Stimulated activated CD4-positive, alpha-beta T cell treated with anti-CD3 and anti-CD28 coated beads, TNF-alpha, amount 100 ng/mL, for 1 hour (primary cell): ENCODE measurements at places on chromosomes 5 and 9.

- DNase-seq, result no peak
These were observed 159.7 kb upstream of the VLDLR start for GRCh38 chr9:2461892-2462291.

GRCh38 chr5:153981905-153982605 is 56.7 kb downstream of the FAM114A2 start:
- DNase-seq, result no peak

GRCh38 chr5:14078716-14079115 is 64.4 kb upstream of the TRIO start:
- no peak for DNase-seq

DNA sequence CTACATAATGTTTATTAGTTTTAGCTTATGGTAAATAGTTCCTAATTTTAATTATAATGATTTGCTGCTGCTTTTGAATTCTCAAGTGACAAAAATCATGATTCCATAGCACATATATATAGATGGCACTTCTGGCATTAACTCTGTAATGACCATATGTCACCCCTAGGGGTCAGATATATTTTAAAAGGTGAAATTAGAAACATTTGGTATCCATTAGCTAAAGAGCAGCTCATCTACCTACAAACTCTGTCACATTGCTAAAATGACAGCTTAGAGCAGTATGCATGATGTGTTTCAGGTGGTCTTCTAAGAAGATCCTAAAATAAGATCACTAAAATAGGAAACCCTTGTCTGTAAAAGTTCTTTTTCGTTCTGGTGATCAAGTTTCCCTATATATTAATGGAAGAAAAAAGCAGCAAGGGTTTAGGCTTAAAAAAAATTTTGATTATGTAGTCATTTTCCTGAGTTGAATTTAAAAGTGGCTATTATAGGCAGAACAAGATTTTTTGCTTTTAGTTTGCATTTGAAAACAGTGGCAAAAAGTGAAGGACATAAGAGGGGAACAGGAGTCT is 157.7 kb upstream of the POU5F2 start:
- no peak for DNase-seq

- DNase-seq, result no peak
These were observed 50.5 kb downstream of the FAM81B start for GRCh38 chr5:95441636-95442035.

- no peak for DNase-seq
These were observed 84.1 kb downstream of the FEM1C start for GRCh38 chr5:115460472-115460871.

GRCh38 chr5:20286512-20286911 is 298.5 kb upstream of the CDH18 start:
- DNase-seq, result no peak

DNA sequence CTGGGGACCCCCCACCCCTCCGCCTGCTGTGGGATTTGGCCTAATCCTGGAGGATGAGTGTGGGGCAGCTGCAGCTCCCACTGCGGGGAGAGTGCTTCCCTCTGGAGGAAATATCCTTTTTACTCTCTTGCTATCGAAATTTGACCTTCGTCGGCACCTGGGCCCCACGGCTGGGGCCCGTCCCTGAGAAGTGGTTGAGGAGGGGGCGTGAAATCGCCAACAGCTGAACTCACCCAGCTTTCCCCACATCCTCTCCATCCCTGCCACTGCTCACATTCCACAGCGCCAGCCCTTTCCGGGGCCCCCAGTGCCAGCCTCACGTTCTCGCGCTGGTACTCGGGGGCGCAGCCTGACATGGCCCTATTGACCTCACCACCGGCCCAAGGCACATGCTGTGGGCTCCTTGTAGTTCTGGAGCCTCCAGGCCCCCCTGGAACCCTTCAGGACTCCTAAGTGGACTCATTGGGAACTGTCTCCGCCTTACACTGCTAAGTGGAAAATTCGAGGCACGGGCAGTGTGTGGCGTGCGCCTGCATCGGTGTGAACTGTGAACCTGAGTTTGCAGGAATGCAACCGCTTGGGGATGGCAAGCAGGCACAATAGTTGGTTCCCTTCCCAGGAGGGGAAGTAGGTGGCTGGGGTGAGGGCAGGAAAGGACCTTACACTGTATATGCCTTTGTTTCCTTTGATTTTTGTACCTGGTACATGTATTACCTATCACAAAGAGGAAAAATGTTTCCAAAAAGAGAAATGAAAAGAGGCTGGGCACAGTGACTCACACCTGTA is 19.2 kb downstream of the FGFR4 start:
- DNase-seq, result no peak

DNA sequence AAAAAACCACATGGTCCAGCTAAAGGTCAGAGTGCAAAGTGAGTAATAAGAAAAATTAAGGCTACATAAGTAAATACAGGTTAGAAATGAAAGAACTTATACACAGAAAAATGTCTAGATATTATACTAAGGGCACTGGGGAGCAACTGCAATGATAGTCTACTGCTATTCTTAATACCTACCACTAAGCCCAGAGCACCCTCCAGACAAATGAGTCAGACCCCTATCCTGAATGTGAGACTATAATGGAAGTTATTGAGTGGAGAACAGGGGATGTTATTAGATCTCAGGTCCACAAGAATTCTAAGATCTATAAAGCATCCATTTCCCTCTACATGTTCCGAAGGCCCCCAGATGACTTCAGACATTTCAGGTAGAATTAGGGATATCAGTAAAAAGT is 438.3 kb downstream of the PRELID2 start:
- no peak for DNase-seq

DNA sequence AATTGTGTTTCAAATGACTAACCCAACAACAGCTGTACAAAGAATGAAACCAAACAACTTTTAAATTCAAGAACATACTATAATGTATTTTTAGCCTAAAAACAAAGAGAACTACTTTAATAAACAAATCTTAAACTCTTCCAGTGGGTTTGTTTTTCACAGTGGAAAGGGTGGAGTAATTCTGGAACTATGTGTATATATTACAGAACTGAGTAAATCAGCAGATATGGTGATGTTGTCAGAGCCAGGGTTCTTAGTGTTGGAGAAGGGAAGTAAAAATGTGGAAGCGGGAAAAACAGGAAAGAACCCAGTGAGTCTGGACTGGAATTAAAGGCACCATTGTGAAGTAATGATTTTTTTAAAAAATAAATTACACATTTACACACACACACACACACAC is 144.9 kb downstream of the CDK5RAP2 start:
- no peak for DNase-seq

DNA sequence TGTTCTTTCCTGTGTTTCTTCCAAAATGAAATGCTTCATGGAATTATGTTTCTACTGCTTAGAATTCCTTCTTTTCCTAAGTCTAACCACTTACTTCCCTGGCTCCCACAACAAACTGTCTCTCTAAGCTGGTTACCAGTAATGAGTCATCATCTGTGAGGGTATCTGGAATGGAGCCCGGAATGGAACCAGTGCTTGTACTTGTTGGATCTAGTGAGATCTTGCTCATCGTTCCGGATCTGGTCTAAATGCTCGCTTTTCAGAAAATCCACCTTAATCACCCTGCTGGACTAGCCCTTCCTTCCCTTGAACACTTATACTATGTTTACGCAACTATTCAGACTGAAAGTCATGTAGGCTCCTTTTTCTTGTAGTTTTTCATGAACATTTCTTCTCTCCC is 184.8 kb downstream of the PBX3 start:
- no peak for DNase-seq

- no peak for DNase-seq
These were observed at the start of gene DPYSL3 for GRCh38 chr5:147509710-147510651. DPYSL3 (minus strand) TSS chr5:147510068; CDS start chr5:147509858, 210 bp downstream.

- no peak for DNase-seq
These were observed 26.8 kb upstream of the IQGAP2 start for GRCh38 chr5:76376148-76376865.

GRCh38 chr9:114233491-114234185 is 78.3 kb downstream of the COL27A1 start:
- no peak for DNase-seq

- no peak for DNase-seq
These were observed 241.5 kb downstream of the MAN2A1 start for GRCh38 chr5:109931049-109931780.

GRCh38 chr5:4188704-4189103 is 593.1 kb downstream of the IRX1 start:
- no peak for DNase-seq

- DNase-seq, result no peak
These were observed 60.8 kb downstream of the MARCHF3 start for GRCh38 chr5:126969548-126969947.

DNA sequence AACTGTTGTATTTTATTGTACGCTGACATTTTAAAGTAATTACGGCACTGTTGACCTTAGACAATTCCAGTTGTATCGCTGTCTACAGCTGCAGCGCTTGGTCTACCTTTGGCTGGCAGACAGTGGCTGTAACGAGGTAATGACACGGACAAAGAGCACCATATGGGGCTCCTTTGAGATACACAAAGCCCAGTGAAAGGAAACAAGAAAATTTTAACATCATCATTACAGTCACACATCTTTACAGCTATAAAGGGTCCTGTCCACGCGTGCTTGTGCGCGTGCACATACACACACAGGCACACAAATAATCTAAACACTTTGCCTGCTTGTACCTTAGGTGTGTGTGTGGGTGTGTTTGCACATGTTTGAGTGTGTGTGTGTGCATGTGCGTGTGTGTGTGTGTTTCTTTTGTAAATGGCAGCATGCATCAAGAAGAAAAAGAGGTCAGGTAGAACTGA is 946.0 kb downstream of the NR2F1-AS1 start:
- DNase-seq, result no peak
